Activated T-cell treated with anti-CD3 and anti-CD28 coated beads for 4 hours (primary cell): ENCODE measurements at places on chromosomes 7 and 10.

DNA sequence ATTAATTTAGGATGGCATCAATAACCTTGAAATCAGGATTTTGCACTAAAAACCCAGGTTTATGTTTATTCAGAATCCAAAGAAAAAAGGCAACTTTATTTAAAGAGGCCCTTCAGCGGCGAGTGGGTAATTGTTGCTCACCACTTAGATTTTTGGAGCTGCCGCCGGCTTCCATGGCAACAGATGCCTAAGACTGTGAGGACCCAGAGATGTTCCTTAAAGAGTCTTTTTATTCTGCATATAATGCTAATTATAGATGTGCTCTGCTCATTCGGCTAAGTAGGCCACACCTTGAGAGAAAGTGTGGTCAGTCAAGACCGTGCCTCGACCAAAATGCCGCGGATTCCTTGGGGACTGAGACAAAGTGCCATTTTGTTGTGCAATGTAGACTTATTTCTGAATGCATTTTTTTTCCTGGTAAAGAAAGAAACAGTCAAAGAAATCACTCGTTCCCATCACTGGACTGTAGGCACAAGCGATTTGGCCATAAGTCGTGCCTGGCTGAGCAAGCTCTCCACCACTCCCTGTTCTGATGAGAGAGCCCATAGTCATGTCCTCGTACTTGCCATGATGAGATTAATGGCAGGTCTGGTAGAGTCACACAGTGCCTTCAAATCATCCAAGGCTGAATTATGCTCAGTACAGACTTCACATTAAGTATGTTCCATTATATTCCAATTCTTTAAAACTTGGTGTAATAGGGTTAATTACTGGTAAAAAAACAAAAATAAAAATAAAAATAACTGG is 21.4 kb upstream of the MGMT start:
- DNase-seq: no peak

DNA sequence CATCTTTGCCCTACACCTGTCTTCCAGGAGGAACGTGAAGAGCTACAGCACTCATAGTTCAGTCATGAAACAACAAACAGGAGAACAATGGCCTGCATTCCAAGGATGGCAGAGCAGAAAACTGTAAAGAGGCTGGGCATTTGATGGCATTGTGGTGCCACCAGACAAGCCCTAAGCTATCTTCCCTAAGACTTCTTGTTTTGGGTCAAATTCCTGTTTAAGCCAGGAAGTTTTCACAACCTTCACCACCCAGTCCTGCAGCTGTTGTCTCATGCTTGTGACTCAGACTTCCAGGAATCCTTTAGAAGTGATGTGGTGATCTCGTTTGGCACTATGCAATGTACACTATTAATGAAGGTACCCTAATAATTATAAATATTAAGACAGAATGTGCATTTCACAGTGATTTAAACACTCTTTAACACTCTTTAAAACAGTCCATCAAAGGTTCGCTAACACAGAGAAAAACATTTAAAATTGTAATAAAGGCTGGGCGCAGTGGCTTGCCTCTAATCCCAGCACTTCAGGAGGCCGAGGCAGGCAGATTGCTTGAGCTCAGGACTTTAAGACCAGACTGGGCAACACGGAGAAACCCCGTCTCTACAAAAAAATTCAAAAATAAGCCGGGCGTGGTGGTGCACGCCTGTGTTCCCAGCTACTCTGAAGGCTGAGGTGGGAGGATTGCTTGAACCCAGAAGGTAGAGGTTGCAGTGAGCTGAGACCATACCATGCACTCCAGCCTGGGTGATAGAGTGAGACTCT is 2.7 kb upstream of the HERPUD2 start:
- no peak for DNase-seq

- no peak for DNase-seq
Observed at GRCh38 chr7:74412056-74412455, 41.6 kb upstream of the GTF2IRD1 start.

DNA sequence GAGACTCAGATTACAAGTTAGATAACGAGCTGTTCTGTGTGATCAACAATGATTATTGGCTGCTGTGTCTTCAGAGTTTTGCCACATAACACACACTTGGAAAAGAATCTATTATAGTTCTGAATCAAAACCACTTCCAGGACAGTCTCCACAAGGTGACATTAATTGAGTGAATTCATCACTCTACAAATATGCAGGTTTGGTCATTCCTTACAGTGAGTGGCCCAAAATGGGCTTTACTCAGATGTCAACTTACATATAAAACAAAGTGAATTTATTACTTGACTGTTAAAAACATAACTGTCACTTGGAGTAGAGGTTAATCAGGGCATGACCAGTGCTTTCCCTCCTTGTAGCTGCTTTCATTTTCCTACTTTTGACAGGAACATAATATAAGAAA is 984.3 kb downstream of the REEP3 start:
- no peak for DNase-seq

DNA sequence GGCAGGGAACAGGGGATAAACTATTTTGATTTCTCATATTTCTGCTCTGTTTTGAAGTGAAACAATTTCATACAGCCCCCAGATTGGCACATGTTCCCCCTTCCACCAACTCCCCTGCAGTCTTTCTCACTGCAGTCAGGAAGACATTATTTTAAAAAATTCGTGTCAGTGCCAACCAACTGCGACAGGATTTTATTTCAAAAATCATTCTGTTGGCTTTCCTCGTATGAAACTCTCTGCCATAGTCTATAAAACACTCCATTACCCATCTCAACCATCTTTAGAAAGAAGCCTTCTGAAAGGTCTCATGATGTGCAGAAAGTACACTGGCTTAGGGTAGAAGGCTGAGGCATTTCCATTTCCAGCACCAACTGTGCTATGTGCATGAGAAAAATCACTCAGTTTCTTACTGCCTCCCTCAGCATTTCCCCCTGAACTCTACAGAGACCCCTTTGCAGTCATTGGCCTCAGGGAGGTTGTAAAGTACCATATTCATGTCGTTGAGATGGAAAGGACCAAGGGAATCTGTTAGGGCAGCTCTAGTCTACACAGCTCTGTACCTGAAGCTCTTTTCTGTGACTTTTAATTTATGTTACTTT is 46.9 kb downstream of the STEAP1B start:
- no peak for DNase-seq

DNA sequence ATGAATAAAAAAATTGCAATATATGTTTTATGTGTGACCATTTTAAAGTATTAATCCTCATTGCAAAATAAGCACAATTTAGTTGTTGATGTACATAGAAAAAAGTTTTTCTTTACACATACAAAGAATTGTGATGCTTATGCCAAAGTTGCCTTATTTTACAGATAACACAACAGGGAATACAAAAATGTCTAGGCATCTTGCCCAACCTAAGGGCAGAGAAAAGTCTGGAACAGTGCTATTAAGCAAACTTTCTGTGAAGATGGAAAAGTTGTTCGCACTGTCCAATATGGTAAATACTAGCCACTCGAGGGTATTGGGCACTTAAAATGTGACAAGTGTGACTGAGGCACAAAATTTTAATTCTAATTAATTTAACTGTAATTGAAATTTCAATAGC is 190.2 kb upstream of the HGF start:
- no peak for DNase-seq

GRCh38 chr7:20696002-20696605 is 80.6 kb downstream of the ABCB5 start:
- no peak for DNase-seq

DNA sequence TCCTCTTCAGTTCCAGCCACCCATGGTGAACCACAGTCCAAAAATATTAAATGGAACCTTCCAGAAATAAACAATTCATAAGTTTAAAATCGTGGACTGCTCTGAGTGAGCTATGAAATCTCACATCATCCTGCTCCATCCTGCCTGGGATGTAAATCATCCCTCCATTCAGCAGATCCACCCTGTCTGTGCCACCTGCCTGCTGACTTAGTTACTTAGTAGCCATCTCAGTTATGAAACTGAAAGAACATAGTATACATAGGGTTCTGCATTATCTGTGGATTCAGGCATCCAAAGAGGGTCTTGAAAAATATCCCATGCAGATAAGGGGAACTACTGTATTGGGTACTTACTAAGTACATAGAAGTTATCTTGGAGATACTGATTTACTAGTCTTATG is 89.0 kb downstream of the ST8SIA6 start:
- DNase-seq: no peak

GRCh38 chr7:116159711-116160110 is 50.6 kb upstream of the TES start:
- no peak for DNase-seq

DNA sequence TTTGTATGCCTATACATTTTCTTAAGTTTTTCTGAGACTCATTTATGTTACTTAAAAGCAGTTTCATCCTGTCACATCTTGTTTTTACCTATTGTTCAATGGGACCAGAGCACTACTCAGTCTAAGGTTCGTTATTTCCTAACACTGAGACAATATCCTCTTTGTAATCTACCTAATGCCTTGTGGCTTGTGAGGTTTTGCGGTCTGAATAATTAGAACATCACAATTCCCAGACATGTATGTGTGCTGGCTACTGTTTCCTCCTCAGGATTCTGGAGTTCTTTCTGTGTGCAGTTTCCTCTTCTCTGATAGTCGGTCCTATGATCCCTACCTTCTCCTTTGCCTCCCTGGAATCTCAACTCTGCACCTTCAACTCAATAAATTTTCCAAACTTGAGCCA is 620.2 kb downstream of the ANKRD7 start:
- DNase-seq: no peak

DNA sequence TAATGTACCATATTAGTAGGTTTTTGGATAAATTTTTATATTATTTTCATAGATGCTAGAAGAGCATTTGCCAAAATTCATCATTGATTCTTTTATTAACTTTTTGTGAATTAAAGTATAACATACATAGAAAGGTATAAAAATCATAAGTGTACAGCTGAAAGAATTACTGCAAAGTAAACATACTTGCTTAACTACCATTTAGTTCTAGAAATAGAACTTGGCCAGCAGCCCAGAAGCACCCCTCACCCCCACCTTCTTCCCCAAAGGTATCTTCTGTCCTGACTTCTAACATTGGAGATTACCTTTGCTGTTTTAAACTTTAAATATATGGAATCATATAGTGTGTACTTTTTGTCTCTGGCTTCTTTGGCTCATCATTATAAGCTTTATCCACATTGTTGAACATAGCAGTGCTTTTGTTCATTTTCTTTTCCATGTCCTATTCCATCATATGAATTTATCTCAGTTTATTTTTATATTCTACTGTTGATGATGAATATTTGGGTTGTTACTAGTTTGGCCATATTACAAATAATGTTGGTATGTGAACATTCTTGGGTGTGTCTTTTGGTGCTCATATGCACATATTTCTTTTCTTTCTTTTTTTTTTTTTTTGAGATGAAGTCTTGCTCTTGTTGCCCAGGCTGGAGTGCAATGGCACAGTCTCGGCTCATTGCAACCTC is 142.8 kb downstream of the ADK start:
- DNase-seq: no peak

- DNase-seq: no peak
Observed at GRCh38 chr7:128270826-128271272, 29.8 kb downstream of the LEP start.

DNA sequence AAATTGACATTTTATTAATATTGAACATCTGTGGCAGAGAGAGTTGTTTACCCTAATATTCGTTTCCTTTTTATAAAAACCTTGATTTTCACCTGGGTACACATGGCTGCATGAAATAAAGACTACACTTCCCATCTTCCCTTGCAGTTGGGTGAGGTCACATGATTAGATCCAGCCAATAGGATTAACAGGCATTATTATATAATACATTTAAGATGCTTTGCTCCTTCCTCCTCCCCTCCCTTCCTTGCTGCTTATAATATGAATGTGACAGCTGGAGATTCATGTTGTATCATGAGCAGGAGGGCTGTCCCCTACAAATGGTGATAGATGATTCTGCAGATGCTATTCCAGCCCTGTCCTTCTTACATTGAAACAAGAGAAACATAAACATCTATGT is 146.6 kb downstream of the SH2D4B start:
- DNase-seq: no peak

DNA sequence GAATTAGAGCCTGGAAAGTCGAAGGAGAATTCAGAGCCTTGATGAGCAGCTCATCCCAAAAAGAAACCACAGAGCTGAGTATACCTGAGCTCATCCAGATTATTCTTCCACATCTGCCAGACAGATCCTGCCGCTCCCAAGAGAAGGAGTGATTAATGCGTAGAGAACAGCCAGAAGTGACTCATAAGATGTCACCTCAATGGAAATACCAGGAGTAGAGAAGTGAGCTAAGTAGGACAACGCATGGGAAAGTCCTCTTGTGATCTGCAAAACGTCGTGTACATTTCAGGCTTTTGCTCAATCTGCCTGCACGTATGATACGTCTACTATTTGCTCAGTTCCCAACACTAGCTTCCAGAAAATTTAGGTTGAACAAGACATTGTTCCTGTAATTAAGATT is 230.5 kb upstream of the AUTS2 start:
- no peak for DNase-seq

DNA sequence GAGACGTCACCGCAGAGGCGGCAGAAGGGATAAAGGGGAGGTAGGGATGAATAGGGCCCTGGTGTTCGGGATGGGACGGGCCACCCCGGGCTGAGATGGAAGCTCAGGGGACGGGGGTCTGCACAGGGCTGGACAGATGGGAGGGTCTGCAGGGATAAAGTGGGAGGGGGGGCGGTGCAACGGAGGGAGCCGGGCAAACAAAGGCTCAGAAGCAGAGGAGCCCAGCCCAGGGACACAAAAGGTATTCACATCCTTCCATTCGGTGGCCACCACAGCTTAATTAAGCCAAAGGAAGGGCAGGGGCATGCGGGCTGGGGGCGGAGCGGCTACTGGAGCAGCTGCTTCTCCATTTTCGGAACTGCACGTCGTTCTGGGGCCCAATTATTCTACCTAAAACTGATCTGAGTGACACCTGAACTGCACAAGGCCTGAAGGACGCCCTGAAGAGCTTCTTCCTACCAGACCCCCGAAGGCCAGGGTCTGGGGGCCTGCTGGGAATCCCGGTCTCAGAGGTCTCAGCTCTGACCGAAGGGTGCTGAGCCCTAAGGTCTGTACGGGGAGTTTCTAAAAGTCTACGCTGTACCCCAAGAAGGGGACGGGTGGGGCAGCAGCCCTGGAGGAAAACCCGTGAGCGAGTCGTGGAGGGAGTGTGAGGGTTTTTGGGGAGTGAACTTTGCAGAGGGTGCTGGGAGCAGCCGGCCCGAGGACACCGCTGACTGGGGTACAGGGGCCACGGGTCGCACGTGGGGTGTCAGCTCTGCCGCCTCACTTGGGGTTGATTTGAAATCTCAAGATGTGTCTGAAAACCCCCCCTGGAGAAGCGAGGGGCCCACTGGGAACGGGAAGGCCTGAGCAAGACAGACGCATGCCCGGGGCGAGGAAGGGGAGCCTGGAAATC is 334.8 kb downstream of the DNAJB6 start:
- DNase-seq: no peak

GRCh38 chr7:14158111-14158510 is 168.6 kb upstream of the ETV1 start:
- DNase-seq: no peak

DNA sequence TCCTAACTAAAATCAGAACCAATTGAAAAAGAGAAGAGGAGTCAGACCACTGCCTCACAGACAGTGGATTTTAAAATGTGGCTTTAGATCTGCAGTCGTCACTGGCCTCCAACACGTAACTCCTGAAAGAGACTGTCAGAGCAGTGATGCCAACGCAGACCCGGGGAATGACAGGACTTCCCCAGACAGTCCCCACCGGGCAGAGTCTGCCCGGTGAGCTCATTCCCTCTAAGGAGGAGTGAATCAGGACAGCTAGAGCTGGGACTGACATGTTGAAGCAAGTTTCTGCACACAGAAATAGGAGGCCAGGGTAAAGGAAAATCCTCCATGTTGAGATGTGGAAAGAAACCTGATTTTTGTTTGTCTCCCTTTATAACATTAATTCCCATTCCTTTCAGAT is 105.0 kb downstream of the TES start:
- DNase-seq: no peak
